ENCODE measurements at places on chromosomes 1 and 21.

DNA sequence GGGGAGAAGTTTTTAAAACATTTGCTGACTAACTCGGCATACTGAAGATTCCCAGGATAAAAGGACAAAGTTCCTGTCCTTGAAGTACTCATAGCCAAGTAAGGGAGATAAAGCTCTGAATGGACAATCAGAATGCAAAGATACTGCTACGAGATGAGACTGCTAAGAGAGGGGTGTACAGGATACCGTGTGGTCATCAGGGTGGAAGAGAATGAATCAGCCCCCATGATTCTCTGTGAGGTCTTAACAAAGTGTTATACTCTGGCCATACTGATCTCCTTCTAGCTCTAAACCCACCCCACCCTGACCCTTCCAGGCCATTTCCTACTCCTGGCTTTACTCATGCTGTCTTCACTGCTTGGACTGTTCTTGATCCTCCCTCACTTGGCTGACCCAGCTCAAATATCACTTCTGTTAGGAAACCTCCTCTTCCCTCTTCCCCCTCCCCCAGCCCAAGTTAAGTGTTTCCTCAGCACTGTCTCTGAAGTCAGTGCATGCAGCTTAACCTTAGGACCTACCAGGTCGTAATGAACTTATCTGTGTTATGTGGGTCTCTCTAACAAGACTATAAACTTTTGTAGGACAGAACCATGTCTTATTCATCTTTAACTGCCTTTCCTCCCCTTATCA lies 15.8 kb upstream of the MAGOH start:
- DNase-seq = no peak

GRCh38 chr1:156213644-156213966 lies 798 bp downstream of the PMF1 start:
- no peak for DNase-seq

GRCh38 chr1:40036574-40036973 lies 4.0 kb upstream of the CAP1 start:
- no peak for DNase-seq

DNA sequence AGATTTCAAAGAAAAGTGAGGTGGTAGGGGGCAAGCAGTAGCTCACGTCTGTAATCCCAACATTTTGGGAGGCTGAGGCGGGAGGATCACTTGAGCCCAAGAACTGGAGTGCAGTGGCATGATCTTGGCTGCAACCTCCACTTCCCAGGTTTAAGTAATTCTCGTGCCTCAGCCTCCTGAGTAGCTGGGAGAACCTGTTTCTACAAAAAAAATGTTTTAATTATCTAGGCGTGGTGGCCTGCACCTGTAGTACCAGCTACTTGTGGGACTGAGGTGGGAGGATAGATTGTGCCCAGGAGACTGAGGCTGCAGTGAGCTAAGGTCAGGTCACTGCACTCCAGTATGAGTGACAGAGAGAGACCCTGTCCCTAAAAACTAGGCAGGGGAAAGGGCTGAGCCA lies 2.6 kb upstream of the TSPAN1 start:
- no peak for DNase-seq

DNA sequence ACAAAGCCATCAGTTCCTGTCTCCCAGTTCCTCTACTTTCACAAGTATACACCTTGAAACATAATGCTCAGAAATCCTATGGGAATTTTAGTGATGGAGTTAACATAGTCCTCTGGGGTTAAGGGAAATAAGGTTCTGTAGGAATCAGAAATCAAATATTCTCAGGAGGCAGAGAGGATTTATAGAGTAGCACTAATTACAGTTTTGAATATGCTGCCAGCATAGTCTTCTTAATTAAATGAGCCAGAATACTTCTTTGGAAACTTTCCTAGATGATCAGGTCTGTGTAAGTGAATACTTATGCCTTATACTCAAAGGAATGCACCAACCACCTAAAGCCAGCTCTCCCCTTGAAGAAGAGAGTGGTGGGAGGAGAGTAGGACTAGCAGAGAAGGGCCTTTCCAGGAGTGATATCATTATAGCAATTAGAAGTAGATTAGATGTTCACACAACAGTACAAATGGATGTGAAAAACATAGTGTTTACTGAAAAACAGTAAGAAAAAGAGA lies 31.4 kb upstream of the DIRAS3 start:
- no peak for DNase-seq

DNA sequence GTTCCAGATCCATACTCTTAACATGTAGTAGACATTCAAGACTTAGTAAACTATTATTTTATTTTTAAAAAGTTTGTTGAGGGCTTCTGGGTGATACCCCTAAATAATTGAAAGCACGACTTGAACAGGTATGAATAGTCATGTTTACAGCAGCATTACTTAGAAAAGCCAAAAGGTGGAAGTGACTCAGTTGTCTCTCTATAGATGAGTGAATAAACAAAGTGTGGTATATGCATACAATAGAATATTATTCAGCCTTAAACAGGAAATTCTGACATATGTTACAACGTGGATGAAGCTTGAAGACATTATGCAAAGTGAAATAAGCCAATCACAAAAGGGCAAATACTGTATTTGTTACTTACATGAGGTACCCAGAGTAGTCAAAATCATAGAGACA lies 26.5 kb downstream of the TSNAX start:
- no peak for DNase-seq

GRCh38 chr1:5691795-5692509 lies 300.3 kb downstream of the NPHP4 start:
- DNase-seq = no peak

GRCh38 chr1:237005674-237006073 lies 1.4 kb upstream of the MT1HL1 start:
- DNase-seq = no peak

DNA sequence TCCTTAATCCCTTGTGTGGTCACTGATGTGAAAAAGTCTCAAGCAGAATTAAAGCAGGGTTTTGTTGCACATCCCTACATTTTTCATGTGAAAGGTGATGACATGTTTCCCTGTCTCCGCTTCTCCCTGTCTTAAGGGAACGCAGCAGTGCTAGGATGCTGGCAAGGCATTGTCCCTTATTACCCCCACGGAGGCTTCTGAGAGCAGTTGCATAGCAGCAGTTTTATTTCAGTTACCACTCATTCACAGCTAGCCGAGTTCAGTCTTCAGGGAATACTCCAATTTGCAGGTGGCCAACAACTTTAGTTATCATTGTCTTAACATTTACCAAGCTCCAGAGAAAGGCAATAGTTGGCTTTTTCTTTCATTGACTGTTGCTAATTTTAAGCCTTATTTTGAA lies 89.1 kb downstream of the CLEC20A start:
- DNase-seq = no peak

- DNase-seq = no peak
Observed at GRCh38 chr1:159171254-159171687, at the start of gene CADM3. Gene CADM3, plus strand, starts transcription at chr1:159171615. Its CDS starts 151 bp downstream, at chr1:159171766.

DNA sequence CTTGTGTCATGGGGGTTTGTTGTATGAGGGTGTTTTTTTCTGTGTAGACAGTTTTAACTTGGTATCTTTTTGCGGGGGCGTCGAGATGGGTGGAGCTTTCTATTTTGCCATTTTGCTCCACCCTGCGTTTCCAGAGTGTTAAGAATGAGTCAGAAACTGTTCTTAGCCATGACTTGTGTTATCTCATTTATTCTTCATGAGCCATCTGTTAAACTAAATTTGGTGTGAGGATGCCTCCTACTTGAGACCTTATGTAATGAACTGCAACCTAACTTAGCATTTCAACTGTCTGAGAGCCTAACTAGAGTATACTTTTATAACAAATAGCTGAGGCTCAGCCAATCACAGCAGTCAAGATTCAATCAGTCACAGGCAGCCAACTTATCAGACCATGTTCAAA lies 1873.5 kb downstream of the NCAM2 start:
- DNase-seq = no peak

DNA sequence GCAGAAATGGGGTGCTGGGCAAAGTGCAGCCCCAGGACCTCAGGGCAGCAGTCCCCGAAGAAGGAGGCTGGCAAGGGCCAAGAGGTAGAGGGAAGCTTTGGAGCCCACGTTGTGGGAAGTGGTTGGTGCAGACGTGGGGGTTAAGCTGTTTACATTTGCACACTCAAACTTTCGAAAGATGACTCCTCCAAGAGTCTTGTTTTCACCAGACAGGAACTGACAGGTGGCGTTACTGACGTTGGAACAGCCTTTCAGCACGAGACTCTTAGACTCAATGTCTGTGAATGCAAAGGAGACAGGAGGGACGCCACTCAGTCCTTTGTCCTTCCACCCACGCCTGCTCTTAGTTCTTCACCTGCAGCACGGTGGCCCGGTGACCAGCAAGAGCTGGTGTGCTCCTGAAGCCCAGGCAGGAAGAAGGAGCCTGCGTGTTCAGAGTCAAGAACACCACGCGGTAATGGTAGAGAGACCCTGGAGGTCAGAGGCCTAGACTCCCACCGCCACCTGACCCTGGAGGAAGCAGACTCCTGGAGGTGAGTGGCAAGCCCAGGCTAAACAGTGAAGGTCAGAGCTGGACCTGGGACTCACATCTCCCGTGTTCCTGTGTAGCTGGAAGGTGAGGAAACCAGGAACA lies 15.9 kb downstream of the LYPD8 start:
- no peak for DNase-seq

DNA sequence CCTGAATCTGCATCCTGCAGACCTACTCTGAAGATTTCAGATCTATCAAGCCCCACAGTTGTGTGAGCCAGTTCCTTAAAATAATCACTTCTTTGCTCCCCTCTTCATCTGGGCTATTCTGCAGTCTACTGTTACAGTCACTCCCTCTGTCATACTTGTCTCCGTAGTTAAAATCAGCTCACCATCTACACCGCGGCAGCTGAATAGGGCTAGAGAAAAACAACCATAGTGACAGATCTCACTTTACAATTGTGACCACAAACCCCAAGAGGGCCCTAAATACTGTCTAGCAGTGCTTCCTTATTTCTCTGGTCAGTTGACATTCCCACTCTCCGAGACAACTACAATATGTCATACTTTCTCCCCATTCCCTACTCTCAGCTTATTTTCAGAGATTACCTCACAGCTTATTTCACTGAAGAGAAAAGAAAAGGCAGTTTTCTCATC lies 12.9 kb downstream of the DESI2 start:
- DNase-seq = no peak

GRCh38 chr1:224192082-224192788 lies 9.2 kb downstream of the DEGS1 start:
- DNase-seq = no peak

GRCh38 chr1:221994274-221994698 lies 252.4 kb upstream of the DUSP10 start:
- DNase-seq = no peak

- DNase-seq = no peak
Observed at GRCh38 chr21:45448810-45449657, 44.1 kb downstream of the COL18A1 start.

GRCh38 chr21:33815143-33815707 lies 100.4 kb downstream of the ATP5PO start:
- DNase-seq = no peak

- no peak for DNase-seq
Observed at GRCh38 chr1:45344499-45344898, 4.3 kb upstream of the MUTYH start.

GRCh38 chr21:14547834-14548513 lies 1.9 kb upstream of the SAMSN1 start:
- no peak for DNase-seq

DNA sequence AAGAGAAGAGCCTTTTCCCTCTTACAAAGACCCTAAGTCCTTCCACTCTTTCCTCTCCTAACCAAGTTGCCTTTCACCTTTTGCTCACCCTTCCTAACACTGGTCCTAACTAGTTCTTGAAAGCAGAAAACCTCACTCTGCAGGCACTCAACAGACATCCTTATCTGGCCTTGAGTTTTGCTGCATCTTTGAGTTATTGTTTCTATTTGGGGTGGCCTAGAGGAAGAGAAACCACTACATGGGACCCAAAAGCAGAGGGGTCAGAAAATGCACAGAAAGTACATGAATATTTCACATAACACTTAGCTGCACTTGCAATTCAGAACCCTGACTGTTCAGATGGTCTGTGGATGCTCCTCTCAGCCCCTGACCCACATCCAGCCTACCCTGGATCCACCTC lies 178.3 kb upstream of the SYT6 start:
- no peak for DNase-seq

DNA sequence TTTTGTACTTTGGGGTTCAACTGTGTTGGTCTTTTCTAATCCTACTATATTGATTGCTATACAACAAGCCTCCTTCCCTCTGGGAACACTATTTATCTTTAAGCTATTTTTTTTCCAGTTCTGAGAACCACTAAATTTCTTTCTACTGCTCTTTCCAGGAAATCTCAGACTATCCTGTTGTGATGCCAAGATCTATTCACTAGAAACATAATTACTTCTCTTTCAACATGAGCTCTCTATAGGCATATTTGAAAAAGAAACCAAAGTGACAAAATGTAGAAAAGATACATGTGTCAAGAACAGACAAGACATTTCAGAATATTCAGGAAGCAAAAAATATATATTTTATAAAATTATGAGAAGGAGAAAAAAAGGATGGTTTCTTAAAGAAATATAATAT lies 82.9 kb downstream of the SLC44A5 start:
- DNase-seq = no peak

- no peak for DNase-seq
Observed at GRCh38 chr1:244271691-244272308, 179.9 kb downstream of the ADSS2 start.

- DNase-seq = no peak
Observed at GRCh38 chr1:78830321-78830720, 176.2 kb downstream of the ADGRL4 start.

DNA sequence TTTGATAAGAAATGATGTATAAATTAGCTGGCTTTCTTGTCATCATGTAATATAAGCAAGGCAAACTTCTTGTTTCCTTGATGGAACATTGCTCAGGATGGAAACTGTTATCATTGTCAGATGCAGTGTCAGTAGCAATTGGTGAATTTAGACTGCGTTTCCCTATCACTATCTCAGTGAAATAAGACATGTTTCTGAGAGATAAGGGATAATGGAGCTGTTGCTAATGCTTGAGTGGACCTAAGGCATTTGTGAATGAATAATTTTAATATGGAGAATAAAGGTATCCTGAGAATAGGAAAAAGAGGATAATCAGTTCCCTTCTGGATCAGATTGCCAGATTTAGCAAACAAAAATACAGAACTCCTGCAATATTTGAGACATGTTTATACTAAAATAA lies 160.9 kb downstream of the HLX start:
- no peak for DNase-seq

GRCh38 chr21:24420689-24421088 lies 1186.6 kb downstream of the MRPL39 start:
- no peak for DNase-seq

- no peak for DNase-seq
Observed at GRCh38 chr1:227893949-227894721, 53.6 kb downstream of the WNT9A start.

GRCh38 chr1:190579552-190580193 lies 102.0 kb upstream of the BRINP3 start:
- no peak for DNase-seq

- DNase-seq = no peak
Observed at GRCh38 chr1:231986631-231987336, 360.2 kb downstream of the DISC1 start.

Data from SHP77 treated with DMSO at 0.1 percent for 48 hours (cell line).